ENCODE measurements at places on chromosomes 2 and 18. TPM values are rescaled to one million over a fixed set of nuclear protein-coding genes. Genes with fewer than 3 reads are reported as not detected.
A peak's percentile ranks its signal among the peaks of the same experiment; 100 is the strongest.

- no peaks in the 10 kb centered on the region for H3K36me3 ChIP-seq
- peak; percentile 84 for DNase-seq
- H3K27me3 ChIP-seq, result no peaks in the 10 kb centered on the region
- no peak overlapping the region for H3K27ac ChIP-seq
- no peaks in the 10 kb centered on the region for H3K4me1 ChIP-seq
- no peak overlapping the region for H3K4me3 ChIP-seq
Observed at GRCh38 chr2:185291035-185291647, 447.5 kb upstream of the FSIP2 start.

DNA sequence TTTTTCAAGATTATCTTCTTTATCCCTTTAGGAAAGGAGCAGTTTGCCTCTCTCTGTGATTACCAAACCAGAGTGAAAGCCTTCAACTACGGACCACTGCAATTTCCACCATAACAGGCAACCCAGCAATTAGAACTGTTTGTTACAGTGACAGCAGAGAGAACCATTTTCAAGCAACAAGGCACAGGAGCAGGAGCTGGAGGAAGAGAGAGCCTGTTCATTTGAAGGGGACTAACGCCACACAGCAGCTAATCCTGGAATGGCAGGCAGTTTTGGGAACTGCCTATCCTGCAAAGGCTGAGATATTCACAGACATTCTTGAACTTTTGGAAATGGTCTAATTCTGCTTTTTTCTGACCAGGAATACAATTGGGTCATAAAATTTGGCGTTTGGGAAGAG lies 1541.9 kb upstream of the PIK3C3 start:
- no peak overlapping the region for H3K4me3 ChIP-seq
- no peak for DNase-seq
- no peak overlapping the region for H3K27ac ChIP-seq
- no peaks in the 10 kb centered on the region for H3K4me1 ChIP-seq
- H3K36me3 ChIP-seq, result no peaks in the 10 kb centered on the region

DNA sequence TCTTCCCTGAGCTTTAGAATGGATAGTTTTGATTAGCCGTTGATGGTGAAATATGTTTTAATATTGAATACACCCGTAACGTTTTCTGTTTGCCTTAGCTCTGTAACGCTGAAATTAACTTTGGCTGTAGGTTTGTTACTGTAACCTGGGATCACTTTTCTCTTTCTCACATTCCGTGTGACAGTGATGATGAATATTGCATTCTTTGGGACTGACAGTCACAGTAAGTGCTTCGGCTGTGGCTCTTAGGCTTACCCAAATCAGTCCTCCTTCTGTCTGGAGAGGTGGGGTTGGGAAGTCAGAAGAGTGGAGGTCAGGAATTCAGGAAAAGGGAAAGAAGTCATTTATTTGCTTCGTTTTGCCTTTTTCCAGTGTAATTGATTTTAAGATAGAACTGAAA lies 18.0 kb downstream of the RMC1 start:
- H3K27ac ChIP-seq, result no peak overlapping the region
- no peaks in the 10 kb centered on the region for H3K4me1 ChIP-seq
- H3K36me3 ChIP-seq, result peaks cover 20% of the 10 kb centered on the region
- no peaks in the 10 kb centered on the region for H3K27me3 ChIP-seq

DNA sequence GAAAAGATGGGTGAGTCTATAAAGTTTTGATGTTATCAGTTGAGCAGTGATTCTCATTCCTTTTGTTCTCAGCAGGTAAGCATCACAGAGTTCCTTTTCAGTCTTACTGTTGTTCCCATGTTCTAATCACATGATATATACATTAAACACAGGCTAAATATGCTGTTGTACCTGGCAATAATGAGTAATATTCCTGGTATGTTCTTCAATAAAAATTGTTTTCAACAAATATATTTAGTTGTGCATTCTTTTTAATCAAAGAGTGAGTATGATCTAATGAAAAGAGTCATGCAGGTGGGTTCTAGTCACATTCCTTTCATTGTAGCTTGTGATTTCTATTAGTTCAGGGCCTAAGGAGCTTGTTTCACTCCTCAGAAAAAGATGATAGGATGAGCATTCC lies 288.3 kb upstream of the NETO1 start:
- no peaks in the 10 kb centered on the region for H3K36me3 ChIP-seq
- H3K27me3 ChIP-seq, result no peaks in the 10 kb centered on the region
- no peak overlapping the region for H3K27ac ChIP-seq

GRCh38 chr2:202774104-202774503 lies 97.5 kb downstream of the ICA1L start:
- no peak overlapping the region for H3K4me3 ChIP-seq
- H3K27ac ChIP-seq, result no peak overlapping the region
- no peaks in the 10 kb centered on the region for H3K27me3 ChIP-seq
- no peaks in the 10 kb centered on the region for H3K36me3 ChIP-seq
- peaks cover 11% of the 10 kb centered on the region for H3K4me1 ChIP-seq

GRCh38 chr2:54942373-54942772 lies 107.9 kb downstream of the RTN4 start:
- H3K27ac ChIP-seq, result no peak overlapping the region
- no peaks in the 10 kb centered on the region for H3K27me3 ChIP-seq
- H3K4me3 ChIP-seq, result no peak overlapping the region
- H3K4me1 ChIP-seq, result peaks cover 14% of the 10 kb centered on the region
- no peaks in the 10 kb centered on the region for H3K36me3 ChIP-seq

DNA sequence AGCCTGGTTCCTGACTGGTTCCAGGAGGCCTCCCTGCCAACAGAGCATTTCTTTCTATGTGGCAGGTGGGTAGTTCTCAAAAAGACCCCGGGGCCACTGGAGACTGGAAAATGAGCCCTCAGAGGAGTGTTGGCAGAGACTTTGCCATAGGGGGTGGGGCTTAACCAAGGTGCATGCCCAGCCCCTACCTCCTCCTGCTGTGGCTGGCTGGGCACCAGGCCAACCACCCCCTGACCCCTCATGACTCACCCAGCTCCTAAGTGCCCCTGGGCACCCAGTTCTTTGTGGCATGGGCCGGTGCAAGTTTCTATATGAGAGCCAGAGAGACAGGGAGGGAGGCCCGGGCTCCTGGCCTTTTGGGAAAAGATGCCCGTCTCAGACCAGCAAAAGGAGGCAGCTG lies 98.2 kb upstream of the SMAD2 start:
- no peak overlapping the region for H3K27ac ChIP-seq
- H3K27me3 ChIP-seq, result no peaks in the 10 kb centered on the region
- H3K4me3 ChIP-seq, result no peak overlapping the region
- no peaks in the 10 kb centered on the region for H3K36me3 ChIP-seq
- DNase-seq, result no peak

- no peaks in the 10 kb centered on the region for H3K36me3 ChIP-seq
- DNase-seq, result no peak
- H3K4me3 ChIP-seq, result no peak overlapping the region
- no peaks in the 10 kb centered on the region for H3K27me3 ChIP-seq
- H3K4me1 ChIP-seq, result no peaks in the 10 kb centered on the region
- H3K27ac ChIP-seq, result no peak overlapping the region
Observed at GRCh38 chr2:191907545-191907944, 60.7 kb upstream of the CAVIN2 start.

DNA sequence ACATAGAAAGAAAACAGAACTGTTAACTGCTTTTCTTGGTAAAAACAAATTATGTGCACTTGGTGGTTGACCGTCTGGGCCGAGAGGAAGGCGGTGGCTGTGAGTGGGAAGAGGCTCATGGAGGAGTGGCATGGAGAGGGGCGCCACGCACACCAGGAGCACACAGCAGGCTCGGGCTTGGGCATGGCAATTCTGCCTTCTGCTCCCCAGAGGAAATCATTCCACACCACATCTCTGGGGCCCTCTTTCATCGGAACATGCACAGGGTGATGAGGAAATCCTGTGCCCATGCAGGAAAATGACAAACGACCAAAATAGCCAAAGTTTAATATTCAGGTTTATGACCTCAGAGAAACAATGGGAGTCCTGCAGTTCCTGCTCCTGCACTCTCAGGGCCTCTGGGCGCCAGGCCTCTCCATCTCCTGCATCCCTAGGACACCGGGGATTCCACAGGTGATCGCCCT lies 26.4 kb downstream of the WDFY1 start:
- H3K27me3 ChIP-seq, result no peaks in the 10 kb centered on the region
- DNase-seq, result no peak
- no peak overlapping the region for H3K4me3 ChIP-seq
- H3K27ac ChIP-seq, result no peak overlapping the region
- peaks cover 12% of the 10 kb centered on the region for H3K4me1 ChIP-seq

DNA sequence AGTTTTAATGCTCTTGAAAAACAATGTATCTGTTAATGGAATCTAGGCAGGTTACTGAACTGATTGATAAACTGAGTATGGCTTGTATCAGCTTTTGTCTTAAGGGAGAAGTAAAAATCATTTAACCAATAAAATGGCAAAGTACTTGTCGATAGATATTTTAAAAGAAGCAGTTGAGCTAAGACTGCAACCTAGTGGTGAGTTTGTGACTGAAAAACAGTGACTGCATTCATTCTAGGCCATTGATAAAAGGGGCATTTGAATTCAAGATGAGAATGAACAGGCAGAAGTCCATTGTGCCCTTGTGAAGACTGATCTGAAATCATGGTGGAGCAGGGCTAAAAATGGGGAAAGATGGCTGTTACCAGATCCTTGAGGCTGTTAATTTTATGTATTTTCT lies 59.4 kb upstream of the MSTN start:
- no peaks in the 10 kb centered on the region for H3K4me1 ChIP-seq
- H3K27ac ChIP-seq, result no peak overlapping the region
- H3K36me3 ChIP-seq, result no peaks in the 10 kb centered on the region
- no peaks in the 10 kb centered on the region for H3K27me3 ChIP-seq
- no peak for DNase-seq
- no peak overlapping the region for H3K4me3 ChIP-seq

DNA sequence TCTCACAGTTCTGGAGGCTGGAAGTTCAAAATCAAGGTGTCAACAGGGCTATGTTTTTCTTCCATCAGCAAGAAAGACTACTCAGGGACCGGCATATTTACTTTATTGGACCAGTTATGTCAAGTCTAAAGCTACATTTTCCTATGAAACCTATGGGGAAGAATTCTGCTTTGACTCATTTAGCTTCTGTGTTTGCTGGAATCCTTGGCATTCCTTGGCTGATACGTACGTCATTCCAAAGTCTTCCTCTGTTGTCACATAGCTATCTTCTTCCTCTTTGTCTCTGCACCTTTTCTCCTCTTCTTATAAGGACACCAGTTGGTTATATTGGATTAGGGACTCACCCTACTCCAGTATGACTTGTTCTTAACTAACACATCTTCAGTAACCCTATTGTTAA lies 137.4 kb upstream of the FBXO11 start:
- no peak for DNase-seq
- no peaks in the 10 kb centered on the region for H3K27me3 ChIP-seq
- H3K27ac ChIP-seq, result no peak overlapping the region
- H3K4me1 ChIP-seq, result no peaks in the 10 kb centered on the region

DNA sequence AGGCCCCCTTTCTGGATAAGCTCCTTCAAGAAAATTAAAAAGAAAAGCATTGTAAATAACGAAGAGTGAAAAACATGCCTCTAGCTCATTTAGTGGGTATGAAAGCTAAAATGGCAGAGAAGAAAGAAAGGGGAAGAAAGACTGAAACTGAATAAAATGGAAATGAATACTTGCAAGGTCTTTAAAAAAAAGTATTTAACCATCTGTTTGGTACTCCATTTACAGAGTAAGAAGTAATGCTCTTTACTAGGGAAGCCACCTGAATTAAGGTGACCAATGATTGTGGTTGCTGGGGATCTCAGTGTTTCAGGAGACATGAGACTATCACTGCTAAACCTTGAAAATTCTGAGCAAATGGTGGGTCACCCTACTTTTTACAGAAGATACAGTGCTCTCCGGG lies 17.7 kb upstream of the ARL5A start:
- H3K36me3 ChIP-seq, result no peaks in the 10 kb centered on the region
- H3K4me3 ChIP-seq, result no peak overlapping the region
- no peak for DNase-seq
- no peak overlapping the region for H3K27ac ChIP-seq

GRCh38 chr18:21141668-21142422 lies 30.2 kb upstream of the ROCK1 start:
- H3K4me3 ChIP-seq, result no peak overlapping the region
- H3K27ac ChIP-seq, result no peak overlapping the region
- H3K27me3 ChIP-seq, result no peaks in the 10 kb centered on the region

DNA sequence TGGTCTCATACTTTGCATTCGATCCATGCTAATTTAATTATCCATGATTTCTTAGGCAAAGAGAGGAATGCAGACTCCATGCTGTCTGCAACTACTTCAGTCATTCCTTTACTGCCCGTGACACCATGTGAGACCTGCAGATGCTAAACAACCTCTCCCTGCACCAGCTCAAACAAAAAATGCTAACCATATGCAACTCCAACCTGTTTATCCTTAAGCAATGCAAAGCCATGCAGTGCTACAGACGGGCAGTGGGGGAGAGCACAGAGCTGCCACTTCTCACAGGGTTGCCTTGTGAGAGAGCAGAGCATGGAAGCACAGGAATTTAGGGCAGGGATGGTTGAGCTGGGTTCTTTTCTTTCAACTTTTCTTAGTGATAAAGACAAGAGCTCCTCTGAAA lies 74.9 kb upstream of the KLHL14 start:
- H3K27ac ChIP-seq, result no peak overlapping the region
- H3K4me3 ChIP-seq, result no peak overlapping the region
- no peaks in the 10 kb centered on the region for H3K27me3 ChIP-seq
- H3K36me3 ChIP-seq, result no peaks in the 10 kb centered on the region
- no peaks in the 10 kb centered on the region for H3K4me1 ChIP-seq

- no peak overlapping the region for H3K27ac ChIP-seq
- peaks cover 10% of the 10 kb centered on the region for H3K4me1 ChIP-seq
- DNase-seq, result no peak
Observed at GRCh38 chr2:19137433-19137832, 221.0 kb downstream of the OSR1 start.

The DARS1 gene
- 22.1 TPM for total RNA-seq

The TRIM54 gene
- 0.26 TPM for total RNA-seq

The SLC23A3 gene
- total RNA-seq, result 3.1 TPM

The TFPI gene
- total RNA-seq, result 21.1 TPM

The KCNJ3 gene
- total RNA-seq, result 0.78 TPM

The GAL3ST2 gene
- total RNA-seq, result not detected

The C2orf66 gene
- total RNA-seq, result 0.78 TPM
